Omental fat pad (tissue), 4 donors: ENCODE measurements at places on chromosomes 11 and 22. TPM values are rescaled to one million over a fixed set of nuclear protein-coding genes. Genes with fewer than 3 reads are reported as not detected.

COPB1 gene
- 102 TPM for total RNA-seq

C11orf86 gene
- not detected for total RNA-seq

DEFB108B gene
- total RNA-seq, result not detected

MS4A6A gene
- 222 TPM for total RNA-seq

OR6A2 gene
- 0.13 TPM for total RNA-seq

OR8G1 gene
- total RNA-seq, result not detected

TRIM48 gene
- total RNA-seq, result not detected

BDNF gene
- total RNA-seq, result 0.16 TPM

TBC1D10A gene
- total RNA-seq, result 17.5 TPM

CTSC gene
- total RNA-seq, result 166 TPM

EIF3F gene
- 156 TPM for total RNA-seq

C22orf15 gene
- not detected for total RNA-seq

SPDYC gene
- total RNA-seq, result not detected

PGM2L1 gene
- 3.4 TPM for total RNA-seq

OR51E2 gene
- total RNA-seq, result 0.19 TPM

A4GALT gene
- 10.8 TPM for total RNA-seq

C11orf42 gene
- not detected for total RNA-seq

IGSF9B gene
- 29.7 TPM for total RNA-seq

SLC7A4 gene
- 2.2 TPM for total RNA-seq

P2RY2 gene
- total RNA-seq, result 0.47 TPM

NRIP3 gene
- total RNA-seq, result 0.63 TPM

NPAS4 gene
- total RNA-seq, result not detected

OR5AN1 gene
- total RNA-seq, result not detected

PACSIN2 gene
- 39.0 TPM for total RNA-seq

CD82 gene
- total RNA-seq, result 29.5 TPM

MOGAT2 gene
- total RNA-seq, result not detected

HYOU1 gene
- 78.8 TPM for total RNA-seq

PLAAT3 gene
- 312 TPM for total RNA-seq

FOSL1 gene
- 223 TPM for total RNA-seq

P4HA3 gene
- total RNA-seq, result 4.4 TPM

RASSF10 gene
- 0.12 TPM for total RNA-seq

MPPED1 gene
- not detected for total RNA-seq

TSPAN32 gene
- 3.4 TPM for total RNA-seq

NXPE1 gene
- not detected for total RNA-seq

MMP10 gene
- not detected for total RNA-seq

CCS gene
- 19.0 TPM for total RNA-seq

SEC14L6 gene
- total RNA-seq, result not detected

GSTT2 gene
- not detected for total RNA-seq
